ENCODE measurements at places on chromosomes 16 and 17.

DNA sequence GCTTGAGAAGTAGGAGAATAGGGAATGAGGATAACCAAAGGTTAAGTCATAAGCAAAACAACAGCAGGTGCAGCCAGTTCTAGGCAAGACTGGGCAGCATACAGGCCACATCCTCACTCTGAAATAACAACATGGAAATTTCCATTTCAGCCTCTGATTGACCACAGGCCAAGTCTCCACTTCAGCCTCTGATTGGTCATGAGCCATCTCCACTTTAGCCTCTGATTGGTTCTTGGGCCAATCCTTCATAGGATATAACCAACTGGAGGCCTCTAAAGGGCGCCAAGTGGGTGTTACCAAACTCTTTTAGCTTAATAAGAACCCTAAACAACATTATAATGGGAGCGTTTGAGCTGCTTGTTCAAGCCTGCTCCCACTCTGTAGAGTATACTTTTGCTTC is 512.0 kb downstream of the NPIPA7 start:
- DNase-seq: no peak

DNA sequence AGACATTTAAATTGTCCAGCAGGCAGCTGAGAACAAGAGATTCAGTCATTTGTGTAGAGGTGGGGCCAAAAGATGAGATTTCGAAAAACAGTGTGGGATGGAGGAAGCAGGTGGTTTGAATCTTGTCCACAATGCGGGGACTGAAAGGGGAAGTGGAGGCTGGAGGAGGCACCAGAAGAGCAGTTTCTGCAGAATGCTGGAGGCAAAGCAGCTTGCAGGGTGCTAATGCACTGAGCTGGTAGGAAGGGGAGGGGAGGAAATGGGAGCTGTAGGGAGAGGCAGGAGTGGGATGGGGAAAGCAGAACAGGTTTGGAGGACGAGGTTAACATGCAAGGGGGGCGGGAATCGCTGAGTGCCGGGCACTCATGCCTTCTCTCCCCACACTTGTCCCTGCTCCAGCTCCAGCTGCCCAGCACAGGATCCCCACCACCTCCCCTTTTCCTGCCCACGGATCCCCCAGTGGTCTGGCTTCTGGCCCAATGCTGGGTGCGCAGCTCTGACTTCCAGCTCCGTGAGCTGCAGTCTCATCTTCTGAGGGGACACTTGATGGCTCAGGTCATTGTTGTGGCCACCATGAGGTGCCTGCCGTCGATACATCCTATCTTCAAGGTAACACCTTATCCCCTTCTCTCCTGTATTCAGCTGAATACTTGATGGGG is 9.4 kb downstream of the C17orf100 start:
- no peak for DNase-seq

- DNase-seq: no peak
Measured at GRCh38 chr16:529012-529575, 1.6 kb downstream of the CAPN15 start.

GRCh38 chr17:28551421-28552175 is 826 bp downstream of the UNC119 start:
- DNase-seq: no peak

- DNase-seq: no peak
Measured at GRCh38 chr16:66390346-66391108, 24.0 kb downstream of the CDH5 start.

- no peak for DNase-seq
Measured at GRCh38 chr17:30323262-30323894, 10.5 kb downstream of the TMIGD1 start.

GRCh38 chr16:53323924-53324323 is 110.3 kb upstream of the RBL2 start:
- no peak for DNase-seq

DNA sequence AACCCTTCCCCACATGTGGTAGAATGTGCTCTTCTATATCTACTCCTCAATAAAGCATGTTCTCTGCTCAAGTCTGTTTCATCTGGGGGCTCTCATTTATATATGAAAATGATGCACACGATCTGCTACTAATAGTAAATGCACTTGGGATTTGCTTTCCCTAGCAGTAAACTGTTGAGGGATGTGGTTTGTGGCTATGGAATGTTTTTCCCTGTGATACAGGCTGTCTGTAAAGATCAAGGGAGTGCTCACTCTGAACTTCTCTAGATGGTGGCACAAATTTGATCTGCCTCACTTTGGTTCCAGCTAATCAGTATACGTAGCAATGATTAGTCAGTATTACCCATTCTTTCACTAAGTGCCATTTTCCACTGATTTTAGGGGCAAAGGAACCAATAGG is 18.8 kb downstream of the TAC4 start:
- no peak for DNase-seq

- DNase-seq: no peak
Measured at GRCh38 chr16:87178977-87179376, 138.2 kb downstream of the C16orf95 start.
